B cell (primary cell): ENCODE measurements at places on chromosomes 3 and 15. TPM values are rescaled to one million over a fixed set of nuclear protein-coding genes. Genes with fewer than 3 reads are reported as not detected.

- no peak for DNase-seq
These were observed 24.5 kb upstream of the SOX2 start for GRCh38 chr3:181687190-181687589.

DNA sequence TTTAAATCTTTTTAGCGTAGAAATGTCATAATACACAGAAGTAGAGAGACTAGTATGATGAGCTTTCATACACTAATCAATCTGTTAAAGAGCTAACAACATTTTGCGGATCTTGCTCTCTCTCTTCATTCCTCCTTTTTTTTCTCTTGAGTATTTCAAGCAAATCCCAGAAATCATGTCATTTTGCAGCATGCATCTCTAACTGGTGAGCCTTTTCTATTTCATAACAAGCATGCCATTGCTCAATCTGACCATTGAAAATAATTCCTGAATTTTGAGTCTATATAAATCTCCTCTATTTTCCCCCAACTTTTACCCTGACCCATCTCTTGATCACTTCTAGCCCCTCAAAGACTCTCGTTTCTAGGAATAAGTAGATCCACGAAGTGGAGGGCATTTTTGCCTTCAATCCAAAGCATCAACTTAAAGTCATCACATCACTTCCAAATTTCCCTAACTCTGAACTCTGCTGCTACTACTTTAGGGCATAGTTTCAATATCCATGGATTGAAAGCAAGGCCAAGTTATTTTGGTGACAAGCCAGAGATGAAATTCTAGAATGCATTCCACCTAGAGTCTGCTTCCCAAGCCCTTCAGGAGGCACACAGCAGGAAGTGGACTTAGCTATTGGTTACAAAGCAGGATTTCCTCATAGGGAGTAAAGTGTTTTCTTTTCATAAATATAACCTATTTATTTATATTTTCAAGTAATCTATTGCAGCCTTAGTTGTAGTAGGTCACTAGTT is 253.5 kb upstream of the ZPLD1 start:
- DNase-seq = no peak

DNA sequence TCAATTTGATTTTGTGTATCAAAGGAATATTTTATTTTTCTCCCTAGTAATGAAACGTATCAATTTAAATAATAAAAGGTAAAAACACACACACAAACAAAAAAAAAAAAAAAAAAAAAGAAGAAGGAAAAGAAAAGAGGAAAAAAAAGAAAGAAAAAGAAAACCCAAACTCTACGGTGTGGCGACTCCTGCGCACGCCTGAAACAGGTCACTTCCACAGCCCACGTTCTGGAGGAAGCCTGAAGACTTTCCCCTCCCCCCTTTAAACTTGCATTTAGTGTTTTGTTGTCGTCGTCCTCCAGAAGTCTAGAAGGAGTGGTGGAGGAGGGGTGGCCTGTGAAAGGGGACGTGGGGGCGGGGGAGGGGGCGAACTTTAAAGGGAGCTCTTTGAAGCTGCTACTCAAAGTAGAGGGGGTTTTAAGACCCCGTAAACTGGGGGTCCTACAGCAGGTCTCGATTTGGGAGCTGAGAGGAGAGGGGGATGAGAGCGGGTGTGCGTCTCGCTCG is 2.3 kb upstream of the TLE3 start:
- no peak for DNase-seq

Gene SST
- not detected in 2 replicates for total RNA-seq

DNA sequence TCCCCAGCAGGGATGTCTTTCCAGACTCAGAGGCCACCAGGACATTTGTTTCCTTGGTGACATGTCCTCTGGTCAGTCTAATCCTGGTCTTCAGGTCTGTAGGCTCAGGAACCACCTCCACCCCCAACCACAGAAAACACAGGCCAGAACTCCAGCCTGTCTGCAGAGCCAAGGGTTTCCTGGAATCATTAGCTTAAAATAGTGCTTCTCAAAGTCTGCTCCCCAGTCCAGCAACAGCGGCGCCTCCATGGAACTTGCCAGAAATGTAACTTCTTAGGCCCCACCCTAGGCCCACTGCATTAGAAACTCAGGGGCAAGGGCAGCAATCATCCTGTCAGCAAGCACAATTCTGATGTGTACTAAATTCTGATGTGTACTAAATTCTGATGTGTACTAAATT is 20.0 kb downstream of the SLC28A1 start:
- no peak for DNase-seq

DNA sequence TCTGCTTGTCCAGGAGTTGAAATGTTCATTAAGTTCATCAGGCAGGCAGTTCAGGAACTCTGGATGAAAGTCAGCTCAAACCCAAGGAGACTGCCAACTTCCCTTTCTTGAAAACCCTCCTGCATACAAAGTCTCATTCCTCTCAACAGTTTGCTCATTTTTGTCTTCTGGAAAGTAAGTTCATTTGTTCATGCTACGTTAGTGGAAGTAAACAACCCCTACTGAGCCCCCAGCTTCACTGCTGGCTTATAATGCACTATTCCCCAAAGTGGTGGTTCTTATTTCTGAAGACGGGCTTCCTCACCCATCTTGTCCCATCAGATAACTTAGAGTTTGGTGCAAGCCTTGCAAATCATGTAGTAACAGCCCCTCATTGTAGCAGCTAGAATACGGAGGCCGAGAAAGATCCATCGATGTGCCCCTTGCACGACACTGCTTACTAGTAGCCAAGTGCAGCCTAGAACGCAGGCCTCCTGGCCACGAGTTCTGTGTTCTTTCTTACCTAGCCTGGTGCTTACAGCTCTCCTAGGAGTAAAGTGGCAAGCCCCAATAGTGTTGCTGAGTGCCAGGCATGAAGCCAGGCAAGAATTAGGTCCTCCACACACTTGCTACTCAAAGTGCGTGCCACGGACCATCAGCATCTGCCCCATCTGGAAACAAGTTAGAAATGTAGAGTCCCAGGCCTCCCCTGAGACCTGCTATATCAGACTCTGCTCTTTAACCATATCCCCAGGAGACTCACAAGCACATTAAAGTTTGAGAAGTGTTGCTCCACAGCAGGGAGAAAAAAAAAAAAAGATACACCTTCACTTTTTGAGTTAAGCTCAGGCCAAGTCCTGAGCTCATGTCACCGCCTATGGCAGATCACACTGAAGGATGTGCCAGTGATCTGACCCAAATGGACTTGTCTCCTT is 82.5 kb downstream of the RFTN1 start:
- peak; percentile 85 for DNase-seq

Gene TMEM158
- not detected in 2 replicates for total RNA-seq

DNA sequence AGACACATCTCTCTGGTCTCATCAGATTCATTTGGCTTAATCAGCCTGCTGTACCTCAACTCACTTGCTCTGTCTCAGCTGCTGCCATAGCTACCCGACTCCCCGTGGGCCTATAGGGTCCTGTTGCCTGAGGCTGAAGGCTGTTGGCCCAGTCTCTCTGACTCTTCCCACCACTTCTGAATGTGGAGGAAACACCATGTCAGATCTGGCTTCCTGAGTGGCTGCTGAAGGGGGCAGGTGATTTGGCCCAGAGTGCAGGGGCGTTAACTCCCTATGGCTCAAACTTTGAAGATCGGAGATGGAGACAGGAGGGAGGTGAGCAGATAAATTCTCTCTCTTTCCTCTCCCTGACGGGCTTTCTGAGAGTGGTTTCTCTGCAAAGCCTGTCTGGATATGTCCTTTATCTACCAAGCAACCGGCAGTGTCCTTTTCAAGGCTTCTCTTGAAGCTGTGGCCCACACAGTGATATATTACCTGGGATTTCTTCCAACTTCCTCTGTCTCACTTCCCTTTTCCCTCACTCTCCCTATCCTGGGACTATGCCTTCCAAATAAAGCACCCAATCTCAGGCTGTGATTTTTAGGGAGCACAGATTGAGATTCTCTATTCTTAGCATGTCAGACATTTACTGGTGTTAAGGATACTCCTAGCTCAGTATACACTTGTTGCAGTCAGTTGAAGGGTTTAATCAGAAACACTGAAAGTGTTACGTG is 334.9 kb upstream of the TBC1D5 start:
- DNase-seq = no peak

Gene DUT
- 84.7 and 89.8 TPM in 2 replicates for total RNA-seq

Gene GPR149
- total RNA-seq = not detected in 2 replicates

GRCh38 chr15:59691194-59691805 is 2.2 kb upstream of the BNIP2 start:
- peak; percentile 83 for DNase-seq

DNA sequence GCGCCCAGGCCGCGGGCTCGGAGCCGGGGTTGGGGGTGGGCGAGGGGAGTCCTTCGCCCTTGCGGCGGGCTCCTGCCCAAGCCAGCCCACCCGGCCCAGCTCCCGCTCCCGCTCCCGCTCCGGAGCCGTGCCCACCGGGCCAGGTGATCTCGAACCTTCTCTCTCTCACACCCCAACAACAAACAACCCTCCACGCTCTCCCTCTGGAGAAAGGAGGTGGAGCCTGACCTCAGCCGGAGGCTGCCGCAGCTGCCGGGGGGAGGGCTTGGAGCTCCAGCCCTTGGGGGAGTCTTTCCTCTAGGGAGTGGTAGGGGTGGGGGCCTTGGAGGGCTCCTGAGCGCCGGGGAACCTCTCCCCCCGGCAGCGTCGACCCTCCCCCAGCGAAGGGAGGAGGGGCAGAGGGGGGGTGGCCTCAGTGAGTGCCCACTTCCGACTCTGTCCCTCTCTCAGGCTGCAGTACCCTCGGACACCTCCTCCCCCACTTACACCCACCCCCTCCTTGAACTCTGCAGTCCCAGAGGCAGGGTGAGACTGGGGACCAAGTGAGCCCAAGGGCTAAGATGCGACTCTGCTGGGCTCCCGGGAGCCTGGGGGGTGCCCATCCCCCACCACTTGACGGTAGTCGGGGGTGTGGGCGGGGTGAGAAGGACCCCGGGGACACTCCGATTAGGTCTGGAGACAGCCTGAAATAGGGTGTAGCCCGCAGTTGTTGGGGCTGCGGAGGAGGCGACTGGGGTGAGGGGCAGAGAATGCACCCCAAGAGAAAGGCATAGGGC is 4.4 kb upstream of the BAHD1 start:
- DNase-seq = peak; percentile 49

- DNase-seq = no peak
These were observed 602.6 kb downstream of the RSL24D1 start for GRCh38 chr15:54594115-54594514.

GRCh38 chr3:42012935-42013690 is 51.2 kb upstream of the ULK4 start:
- peak; percentile 92 for DNase-seq

GRCh38 chr3:29141918-29142275 is 139.0 kb upstream of the RBMS3 start:
- no peak for DNase-seq

DNA sequence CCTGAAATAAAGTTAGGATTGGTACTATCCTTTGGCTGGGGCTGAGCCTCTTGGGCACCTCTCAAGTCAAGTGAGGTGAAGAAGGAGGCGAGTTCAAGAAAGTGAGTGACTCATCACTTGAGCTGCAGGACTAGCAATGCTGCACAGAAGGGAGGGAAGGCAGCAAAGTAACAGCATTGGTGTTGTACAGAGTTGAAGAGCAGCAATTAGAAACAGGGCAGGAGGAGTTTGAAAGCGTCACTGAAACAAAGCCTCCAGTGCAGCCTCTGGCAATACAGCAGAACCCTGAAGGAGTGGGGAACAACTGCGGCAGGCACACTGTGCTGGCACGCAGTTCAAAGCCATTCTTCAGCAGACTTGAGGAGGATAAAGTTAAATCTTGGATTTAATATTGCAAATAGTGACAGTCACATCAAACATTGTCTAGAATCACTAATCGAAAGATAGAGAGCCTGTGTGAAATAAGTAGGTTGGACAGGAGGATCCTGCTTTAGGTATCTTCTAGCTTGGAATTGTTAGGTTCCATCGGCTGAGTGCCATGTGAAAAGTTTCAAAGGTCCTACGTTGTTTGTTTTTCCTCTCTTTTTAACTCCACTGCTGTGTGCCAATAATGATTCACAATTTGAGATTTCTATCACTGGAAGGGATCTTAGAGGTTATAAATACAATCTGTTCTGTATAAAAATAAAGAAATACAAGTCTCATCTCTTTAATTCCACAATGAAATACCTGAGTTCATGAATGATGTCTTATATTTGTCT is 479.8 kb downstream of the NAALADL2 start:
- no peak for DNase-seq

Gene B3GALNT1
- total RNA-seq = 6.4 and 9.8 TPM in 2 replicates
